ENCODE measurements at places on chromosomes 1 and 21.

DNA sequence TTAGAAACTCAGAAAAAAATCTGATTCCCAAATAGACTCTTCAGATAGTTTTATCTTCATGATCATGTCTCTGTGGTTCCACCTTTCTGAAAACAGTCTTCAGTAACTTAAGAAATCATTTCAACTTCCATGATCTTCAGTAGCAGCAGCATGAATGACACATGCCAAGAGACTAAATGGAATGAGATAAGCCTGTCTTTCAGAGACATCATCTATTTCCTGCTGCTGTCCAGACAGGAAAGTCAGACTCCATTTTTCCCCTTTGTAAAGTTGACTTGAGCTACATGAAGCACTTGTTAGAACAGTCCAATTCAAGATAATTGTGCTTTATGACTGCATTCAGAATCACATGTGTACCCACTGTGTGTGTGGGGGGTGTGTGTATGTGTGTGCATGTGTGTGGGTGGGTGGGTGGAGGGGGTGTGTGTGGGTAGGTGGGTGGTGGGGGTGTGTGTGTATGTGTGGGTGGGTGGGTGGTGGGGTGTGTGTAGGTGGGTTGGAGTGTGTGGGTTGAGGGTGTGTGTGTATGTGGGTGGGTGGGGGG is 58.8 kb downstream of the CLIC4 start:
- DNase-seq, result no peak

- DNase-seq, result no peak
Measured at GRCh38 chr1:15735304-15736037, 587 bp upstream of the SLC25A34 start.

GRCh38 chr1:165367375-165367993 is 11.0 kb upstream of the LMX1A start:
- DNase-seq, result peak; percentile 82

DNA sequence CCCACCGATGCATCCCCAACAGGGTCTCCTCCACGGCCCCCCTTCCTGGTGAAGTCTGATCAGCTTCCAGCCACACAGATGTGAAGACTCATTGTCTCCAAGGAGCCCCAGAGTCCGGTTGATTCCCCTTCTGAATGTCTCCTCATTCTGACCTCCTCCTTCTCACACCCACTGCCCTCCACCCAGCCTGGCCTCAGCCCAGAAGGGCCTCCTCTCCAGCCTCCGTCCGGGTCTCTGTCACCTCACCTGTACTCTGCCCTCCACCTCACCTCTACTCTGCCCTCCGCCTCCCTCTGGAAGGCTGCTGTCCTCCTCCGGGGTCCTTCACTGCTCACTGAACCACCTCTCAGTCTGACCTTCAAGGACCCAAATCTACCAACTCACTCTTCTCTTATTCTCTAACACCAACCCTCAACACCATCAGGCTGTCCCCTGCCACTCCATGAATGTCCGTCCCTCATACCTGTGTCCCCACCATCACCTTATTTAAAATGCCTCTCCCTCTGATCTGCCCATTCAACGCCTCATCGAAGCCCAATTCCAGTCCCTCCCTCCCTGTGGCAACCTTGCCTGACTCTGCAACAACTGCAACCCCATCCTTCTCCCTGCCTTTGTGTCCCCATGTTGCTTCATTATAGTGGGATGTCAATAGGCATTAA is 201.2 kb downstream of the TOMM20 start:
- DNase-seq, result no peak

DNA sequence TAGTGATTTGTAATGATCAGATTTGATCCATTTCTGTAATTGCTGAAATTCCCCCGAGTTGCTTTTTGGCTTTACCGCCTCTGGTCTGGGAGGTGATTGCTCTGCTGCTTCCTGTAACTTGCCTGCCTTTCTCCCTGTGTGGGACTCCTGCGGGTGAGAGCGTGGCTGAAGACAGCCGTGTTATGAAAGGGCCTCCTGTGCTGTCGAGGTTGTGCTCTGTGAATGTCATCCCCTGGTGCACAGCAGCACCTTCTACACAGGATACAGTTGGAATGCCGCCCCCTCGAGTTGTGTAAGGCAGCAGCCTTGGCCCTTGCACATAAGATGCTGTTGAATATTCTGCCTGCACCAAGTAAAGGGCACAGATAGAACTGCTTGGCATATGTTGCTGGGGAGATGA is 5.9 kb downstream of the SOD1 start:
- DNase-seq, result no peak

GRCh38 chr1:71916894-71917293 is 365.4 kb downstream of the NEGR1 start:
- no peak for DNase-seq

DNA sequence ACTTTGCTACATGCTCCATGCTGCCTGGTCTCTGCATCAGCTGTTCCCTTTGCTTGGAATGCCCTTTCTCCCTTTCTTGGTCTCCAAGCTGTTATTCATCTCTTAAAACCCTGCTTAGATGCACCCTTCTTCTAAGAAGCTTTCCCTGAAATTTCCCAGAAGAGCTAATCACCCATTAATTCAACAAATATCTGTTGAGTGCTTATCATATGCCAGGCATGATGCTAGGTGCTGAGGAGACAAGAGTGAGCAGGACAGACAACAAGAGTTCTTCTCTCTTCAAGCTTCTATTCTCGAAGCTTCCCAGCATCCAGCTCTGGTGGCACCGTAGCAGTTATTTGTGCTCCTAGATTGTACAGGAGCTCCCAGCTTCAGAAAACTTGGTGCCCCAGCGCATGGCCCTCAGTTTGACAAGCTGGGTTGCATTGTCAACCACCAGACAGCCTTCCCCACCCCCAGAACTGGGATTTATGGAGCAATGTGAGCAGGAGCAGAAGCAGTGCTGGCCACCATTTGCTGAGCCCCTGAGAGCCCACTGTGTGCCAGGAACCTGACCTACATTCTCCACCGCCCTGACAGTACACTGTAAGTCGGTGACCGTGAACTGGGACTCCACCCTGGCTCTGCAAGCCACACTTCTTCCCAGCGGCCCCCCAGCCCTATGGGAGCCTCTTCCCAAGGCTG is 68.0 kb upstream of the ACOT11 start:
- no peak for DNase-seq

- no peak for DNase-seq
Measured at GRCh38 chr1:234893359-234893724, 235.3 kb downstream of the TOMM20 start.

DNA sequence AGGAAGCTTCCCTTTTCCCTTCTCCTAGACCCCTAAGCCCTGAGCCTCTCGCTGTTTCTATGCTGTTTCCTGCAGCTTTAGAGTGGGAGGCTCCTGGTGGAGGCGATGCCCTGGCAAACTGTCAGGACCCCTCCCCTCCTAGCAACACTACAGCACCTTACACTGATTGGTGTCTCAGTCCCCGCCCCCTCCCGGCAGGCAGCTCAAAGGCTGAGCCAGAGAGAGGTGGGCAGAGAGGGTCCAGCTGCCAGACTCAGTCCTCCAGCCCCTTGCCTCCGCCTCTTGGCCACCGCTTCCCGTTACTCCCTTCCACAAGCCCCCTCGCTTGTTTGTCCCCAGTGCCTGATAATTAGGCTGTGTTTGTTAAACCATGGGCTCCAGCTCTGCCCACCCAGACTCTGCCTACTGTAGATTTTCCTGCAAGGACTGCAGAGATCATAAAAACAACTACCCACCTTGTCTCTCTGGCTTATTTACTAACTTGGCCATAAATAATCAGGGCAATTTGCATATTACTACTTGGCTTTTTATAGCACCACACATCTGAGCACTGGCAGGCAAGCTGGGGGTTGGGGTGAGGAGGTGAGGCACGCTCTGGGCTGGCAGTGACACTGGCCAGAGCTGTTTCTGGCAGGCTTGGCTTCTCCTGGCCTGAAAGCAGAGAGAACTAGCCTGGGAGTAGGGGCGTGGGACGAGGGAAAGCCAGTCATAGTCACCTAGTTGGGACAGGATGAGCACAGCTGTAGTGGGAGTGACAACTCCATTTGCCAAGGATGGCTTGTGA is 107.5 kb downstream of the CSMD2 start:
- no peak for DNase-seq

DNA sequence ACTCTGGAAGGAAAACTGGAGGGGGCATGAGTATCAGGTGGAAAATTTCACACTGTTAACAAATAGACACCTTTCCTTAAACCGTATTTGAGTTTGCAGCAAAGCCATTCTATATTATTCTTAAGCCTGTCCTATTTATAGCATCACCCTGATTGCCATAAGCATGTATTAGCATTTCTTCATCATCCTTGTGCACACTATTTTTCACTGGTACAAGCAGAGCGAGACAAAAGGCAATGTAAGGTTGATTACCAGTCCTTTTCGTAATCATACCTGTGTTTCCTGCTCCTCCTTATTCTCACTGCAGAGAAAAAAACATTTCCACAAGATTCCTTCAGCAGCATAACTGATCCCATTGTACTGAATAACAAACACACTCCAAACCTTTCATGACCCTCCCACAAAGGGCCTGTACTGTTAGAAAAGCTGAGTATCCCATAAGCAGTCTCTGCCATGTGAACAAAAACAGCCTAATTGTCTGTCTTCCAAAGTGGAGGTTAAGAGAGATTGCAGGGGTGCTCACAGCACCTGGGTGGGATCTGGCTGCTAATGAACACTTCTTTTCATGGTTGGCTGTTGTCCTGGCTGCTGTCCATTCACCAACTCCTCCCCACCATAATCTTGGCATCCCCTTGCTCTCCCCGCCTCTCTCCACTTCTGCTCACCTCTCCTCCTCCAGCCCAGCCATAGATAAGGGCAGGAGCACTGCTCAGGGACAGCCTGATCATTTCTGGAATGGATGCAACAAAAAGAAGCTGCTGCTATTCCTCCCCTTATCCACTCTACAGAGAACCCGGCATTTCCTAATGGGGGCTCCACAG is 30.4 kb downstream of the VTCN1 start:
- DNase-seq, result no peak
